GM18507 (cell line): ENCODE measurements at places on chromosomes 1 and 21.

DNA sequence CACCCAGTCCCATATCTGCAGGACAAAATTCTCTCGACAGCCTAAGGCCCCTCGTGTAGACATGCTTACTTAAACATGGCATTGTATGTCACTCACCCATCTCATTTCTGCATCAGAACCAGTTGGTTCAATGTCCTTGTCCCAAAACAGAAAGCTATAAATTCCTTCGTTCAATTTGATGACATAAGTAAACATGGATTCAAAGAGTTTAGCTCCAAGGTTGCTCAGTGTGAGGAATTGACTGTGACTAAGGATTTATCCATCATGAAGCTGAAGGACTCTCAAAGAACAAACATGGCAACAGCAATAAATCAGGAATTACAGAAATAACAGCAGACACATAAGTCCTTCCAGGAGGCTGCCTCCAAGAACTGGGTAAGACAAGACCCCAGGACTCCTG, 237.2 kb downstream of the TOMM20 start:
- DNase-seq, result no peak

DNA sequence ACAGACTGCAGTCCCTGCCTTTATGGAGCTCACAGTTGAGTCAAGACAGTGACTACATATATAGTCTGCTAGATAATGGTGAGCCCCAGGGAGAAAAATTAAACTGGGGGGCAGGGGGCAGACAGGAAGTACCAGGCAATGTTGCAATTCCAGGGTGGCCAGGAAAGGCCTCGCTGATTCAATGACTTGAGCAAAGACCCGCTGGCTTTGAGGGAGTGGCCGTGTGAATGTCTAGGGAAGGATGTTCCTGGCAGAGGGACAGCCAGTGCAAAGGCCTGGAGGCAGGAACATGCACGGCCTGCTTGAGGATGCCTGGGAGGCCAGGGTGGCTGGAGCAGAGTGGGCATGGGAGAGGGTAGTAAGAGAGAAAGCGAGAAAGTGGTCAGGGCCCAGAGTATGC, 23.0 kb upstream of the EPHA8 start:
- no peak for DNase-seq

- DNase-seq, result no peak
Measured at GRCh38 chr1:28986306-28986910, 72.0 kb downstream of the EPB41 start.

DNA sequence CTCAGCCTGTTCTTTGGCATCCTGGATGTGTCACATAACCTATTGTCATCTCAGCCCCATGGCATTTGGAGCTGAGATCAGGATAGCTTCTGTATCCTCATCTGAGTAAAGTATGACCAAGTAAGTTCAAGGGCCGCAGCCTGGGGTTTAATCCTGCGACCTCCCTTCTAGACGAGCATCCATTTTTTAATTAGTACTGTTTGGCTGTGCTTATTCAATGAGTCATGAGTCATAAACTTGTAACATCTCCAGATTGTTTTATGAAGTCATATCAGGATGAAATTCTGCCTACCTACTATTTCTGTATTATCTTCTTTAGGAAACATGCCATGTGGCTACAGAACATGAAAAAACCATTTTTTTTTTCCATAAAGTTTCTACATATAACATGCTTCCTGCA, 119.1 kb downstream of the ERG start:
- DNase-seq, result no peak

DNA sequence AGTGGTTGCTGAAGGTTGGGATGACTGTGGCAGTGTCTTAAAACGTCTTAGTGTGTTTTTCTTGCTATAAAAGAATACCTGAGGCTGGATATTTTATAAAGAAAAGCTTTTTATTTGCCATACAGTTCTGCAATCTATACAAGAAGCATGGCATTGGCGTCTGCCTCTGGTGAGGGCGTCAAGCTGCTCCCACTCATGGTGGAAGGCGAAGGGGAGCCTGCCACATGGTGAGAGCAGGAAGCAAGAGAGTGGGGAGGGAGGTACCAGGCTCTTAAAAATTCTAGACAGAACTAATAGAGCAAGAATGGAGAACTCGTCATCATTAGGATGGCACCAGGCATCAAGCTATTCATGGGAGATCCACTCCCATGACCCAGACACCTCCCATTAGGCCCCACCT, 140.5 kb downstream of the CACNA1E start:
- no peak for DNase-seq

- no peak for DNase-seq
Measured at GRCh38 chr1:75583282-75583681, 27.6 kb downstream of the SLC44A5 start.

DNA sequence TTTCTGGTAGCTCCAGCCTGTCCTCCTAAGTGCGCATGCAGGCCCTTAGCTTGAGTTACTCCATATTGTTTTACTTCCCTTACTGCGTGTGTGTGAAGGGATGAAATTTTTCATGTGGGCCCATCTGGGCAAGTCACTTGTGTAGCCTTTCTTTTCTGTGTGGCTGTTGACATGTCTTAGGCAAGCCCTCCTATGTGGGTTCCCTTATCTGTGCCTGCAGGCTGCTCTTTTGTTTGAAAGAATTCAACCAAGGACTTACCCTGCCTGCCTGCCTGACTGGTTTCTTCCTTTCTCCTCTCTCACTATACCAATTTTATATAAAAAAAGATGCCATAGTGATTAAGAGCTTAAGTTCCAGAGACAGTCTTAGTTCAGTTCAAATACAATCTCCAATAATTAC, 249.3 kb downstream of the ATG4C start:
- DNase-seq, result no peak

- DNase-seq, result no peak
Measured at GRCh38 chr21:42505090-42505726, 8.4 kb upstream of the SLC37A1 start.

- no peak for DNase-seq
Measured at GRCh38 chr1:25039229-25039628, 109.2 kb upstream of the RUNX3 start.

DNA sequence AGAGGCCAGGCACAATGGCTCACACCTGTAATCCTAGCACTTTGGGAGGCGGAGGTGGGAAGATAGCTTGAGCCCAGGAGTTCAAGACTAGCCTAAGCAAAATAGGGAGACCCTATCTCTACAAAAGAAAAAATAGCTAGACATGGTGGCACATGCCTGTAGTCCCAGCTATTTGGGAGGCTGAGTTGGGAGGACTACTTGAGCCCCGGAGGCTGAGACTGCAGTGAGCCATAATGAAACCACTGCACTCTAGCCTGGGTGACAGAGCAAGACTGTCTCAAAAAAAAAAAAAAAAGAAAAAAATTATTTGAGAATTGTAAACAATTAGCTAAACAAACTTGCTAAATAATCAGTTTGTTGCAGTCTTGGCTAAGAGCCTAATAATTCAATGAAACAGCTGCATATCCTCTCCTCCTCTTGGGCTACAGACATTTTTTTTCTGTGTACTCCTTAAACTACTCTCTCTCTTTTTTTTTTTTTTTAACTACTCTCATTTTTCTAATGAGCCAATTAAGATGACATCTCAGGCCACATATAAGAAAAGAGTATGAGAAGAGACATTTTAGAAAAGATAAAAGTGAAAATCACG, 10.5 kb upstream of the DNAJB4 start:
- no peak for DNase-seq

DNA sequence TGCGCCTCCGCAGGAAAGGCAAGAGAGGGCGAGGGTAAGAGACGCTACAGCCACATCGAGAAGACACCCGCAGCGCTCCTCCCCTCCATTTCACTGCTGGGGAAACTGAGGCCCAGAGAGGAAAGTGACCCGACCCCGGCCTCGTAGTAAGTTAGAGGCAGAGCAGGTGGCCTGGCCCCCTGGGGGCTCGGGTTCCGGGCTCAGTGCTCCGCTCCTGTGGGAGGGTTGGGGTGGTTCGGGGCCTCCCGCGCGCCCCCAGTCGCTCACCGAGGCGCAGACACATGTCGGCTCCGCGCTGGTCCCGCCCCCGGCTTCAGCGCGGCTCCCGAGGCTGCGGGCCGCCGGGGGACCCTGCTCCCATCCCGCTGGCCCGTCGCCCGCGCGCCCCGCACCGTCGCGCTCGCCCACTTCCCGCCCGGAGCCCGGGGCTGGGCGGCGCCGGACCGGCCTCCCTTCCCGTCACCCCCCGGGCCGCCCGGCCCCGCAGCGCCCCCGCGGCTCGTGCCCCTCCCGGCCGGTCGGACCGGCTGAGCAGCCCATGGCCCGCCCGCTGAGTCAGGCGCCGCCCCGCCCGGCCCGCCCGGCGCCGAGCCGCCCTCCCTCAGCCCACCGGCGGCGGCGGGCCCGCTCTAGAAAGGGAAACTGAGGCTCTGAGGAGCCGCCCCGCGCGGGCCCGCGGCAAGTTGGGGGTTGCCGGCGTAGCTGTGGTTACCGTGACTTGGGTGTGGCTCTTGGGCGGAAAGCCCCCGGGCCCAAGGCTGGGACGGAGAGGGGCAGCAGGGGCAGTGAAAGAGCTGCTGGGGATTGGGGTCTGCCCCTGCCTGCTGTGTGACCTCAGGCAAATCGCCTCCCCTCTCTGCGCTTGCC, at the start of gene TMEM54:
Gene TMEM54 (minus strand): TSS at position 434 of the 867 bp plus-strand sequence. CDS start 151 bp downstream, at position 283.
- DNase-seq, result no peak

GRCh38 chr1:211135342-211135950, 1.5 kb upstream of the KCNH1 start:
- DNase-seq, result no peak

GRCh38 chr1:101187297-101187696, 49.5 kb upstream of the S1PR1 start:
- DNase-seq, result no peak

DNA sequence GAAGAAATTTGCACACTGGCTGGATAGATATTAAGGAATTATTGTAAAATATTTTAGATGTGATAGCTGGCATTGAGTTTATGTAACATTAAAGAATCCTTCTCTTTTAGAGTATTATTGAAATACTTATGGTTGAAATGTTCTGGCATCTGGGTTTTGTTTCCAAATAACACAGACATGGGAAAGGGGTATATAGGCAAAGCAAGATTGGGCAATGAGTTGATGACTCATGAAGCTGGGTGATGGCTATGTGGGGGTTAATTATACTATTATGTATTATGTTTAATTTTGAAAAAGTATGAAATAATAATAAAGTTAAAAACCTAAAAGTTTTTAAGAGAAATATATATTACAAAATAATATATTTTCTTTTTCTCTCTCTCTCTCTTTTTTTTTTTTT, 12.5 kb upstream of the PTPN14 start:
- DNase-seq, result no peak

DNA sequence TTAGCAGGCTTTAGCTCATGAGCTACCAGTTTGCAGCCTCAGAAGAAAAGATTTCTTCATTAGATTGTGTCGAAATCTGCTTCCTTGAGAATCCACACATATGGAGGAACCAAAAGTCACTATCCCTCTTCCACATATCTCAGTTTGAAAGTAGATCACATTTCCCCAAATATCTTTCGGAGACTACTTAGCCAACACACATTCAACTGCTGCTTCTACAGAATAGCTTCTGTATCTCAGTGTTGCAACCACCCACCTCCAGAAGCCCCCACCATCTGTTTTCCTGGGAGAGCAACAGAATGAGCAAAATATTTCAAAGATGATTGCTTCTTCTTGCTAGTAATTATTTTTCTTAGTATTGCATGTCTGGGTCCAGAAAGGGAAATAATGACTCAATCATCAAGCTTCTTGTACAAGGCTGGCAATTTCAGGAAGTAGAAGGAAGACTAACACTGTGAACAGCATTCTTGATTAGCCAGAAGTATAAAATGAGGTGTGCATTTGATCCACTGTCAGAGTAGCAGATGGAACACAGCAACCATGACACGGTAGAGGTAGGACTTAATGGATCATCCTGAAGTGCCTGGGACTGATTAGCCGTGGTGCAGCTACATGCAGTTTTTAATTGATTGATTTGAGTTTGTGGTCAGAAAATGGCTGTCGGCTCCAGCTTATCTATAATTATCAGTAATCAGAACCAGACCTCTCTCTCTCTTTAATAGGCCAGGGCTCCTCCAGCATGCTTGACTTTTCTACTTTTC, 24.9 kb downstream of the ZC3H11B start:
- DNase-seq, result no peak
